ENCODE measurements at places on chromosomes 7 and 10.

DNA sequence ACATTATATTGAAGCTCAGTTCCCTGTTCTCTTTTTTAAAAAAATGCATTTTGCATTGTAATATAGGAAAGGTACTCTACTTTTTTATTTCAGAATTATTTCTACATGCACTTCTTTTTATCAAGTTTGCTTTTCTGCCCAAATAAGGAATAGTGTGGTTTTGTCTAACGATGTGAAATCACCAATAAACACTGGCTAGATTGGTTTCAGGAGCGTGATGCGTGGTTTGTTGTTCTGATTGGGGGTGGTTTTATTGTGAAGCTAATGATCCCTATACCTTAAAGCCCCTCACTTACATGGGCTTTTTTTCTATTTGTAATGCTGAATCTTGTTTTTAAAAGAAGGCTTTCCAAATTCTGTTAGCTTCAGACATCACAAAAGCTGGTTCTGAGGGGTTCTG is 17.6 kb downstream of the ENTPD7 start:
- no peak for DNase-seq

DNA sequence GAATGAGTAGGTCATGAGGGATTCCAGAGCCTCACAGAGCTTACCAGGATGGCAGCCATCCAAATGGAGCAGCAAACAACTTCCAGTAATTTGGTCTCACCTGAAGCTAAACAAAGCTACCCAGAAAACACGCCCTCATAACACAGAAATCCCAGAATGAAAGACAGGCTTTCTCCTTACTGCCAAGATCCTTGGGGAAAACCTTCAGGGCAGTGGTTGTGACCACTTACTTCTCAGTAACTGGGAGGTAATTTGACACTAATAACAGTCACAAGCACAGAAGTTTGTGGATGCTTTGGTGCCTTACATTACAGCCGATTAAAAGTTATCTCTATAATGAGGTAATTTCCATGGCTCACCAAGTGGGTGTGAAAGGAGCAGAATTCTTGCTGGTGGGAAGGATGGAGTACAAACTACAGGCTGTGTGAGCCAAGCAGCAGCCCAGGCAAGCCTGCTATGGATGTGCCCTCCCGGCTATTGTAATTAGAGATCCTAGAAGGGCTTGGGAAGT is 10.4 kb downstream of the WDR91 start:
- no peak for DNase-seq

DNA sequence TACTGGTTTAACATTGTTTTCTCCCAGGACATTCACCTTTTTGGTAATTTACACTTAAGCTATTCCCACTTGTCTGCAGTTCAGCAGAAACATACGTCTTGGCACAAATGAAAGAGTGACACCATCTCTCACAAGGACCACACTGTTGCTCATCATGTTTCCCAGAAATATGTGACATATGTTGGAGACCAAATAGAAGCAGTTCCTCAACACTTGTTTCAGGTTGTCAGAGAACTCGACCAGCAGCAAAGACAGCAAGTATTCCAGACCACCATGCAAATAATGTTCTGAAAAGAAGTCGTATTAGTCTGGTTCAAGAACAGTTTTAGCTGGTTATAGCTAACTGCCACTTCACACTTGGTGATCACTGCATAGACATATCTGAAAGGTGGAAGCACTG is 81.3 kb upstream of the KLF6 start:
- DNase-seq: no peak

DNA sequence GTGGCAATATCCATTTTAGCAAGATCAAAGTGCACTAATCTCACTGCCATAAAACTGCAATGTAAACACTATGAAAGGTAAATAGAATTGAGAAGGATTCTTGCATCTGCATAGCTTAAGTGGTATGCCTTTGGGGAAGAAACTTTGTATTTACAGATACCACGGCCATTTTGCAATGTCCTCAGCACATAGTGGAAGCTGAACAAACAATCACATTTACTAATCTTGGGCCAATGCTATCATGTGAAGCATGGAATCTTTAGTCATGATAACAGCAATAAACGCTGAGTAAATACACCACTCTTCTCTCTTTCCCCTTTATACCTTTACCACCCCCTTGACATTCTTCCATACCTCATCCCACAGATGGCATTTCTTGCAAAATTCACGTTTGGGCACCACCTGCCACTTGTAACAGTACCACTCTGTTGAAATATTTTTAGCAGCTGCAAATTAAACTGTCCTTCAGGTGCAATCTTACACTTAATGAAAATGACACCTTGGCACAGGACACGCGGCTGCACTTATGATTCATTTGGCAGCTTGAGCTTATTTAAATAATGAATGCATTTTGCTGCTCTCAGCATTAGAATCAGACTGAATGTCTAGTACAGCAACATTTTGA is 171.8 kb downstream of the SEMA3A start:
- no peak for DNase-seq

GRCh38 chr7:107394276-107394675 is 75.6 kb upstream of the GPR22 start:
- DNase-seq: peak; percentile 6

DNA sequence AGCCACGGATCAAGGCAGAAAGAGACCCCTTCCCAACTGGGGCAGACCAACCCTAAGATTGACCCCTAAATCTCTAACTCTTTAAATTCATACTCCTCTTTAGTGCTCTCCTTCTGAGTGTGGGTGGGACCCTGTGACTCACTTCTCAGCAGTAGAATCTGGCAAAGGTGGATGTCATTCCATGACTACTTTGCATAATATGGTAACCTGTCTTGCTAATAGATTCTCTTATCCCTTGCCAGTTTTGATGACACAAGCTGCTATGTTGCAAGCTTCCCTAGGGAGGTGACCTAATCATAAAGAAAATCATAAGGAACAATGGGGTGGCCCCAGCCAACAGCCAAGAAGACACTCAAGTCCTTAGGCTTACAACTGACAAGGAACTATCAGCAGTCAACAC is 155.4 kb upstream of the VWC2 start:
- DNase-seq: no peak

GRCh38 chr7:139698278-139698677 is 79.5 kb downstream of the HIPK2 start:
- no peak for DNase-seq

GRCh38 chr7:40199076-40199802 is 64.4 kb downstream of the SUGCT start:
- DNase-seq: peak; percentile 65

All from fibroblast of the conjunctiva (primary cell).